GM13977 (cell line): ENCODE measurements at places on chromosomes 6 and 20.

DNA sequence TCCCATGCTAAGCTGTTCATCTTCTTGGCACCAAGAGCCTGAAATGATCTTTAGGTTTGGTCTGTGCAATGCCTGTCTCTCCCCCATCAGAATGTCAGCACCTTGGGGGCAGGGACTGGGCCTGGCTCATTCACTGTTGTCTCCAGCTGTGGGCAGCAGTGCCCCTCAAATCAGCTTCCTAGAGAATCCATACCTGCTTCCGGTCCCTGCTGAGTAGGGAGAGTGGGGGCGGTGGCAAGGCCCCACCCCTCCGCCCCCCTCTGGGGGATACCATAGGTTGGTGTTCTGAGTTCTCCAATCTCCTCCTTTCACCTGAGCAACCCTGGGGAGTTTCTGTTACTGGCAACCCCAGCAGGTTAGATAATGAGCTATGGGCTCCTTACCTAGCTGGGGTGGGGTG lies 19.2 kb upstream of the SPDEF start:
- DNase-seq, result no peak

GRCh38 chr20:53074811-53075314 lies 102.7 kb downstream of the TSHZ2 start:
- DNase-seq, result no peak

DNA sequence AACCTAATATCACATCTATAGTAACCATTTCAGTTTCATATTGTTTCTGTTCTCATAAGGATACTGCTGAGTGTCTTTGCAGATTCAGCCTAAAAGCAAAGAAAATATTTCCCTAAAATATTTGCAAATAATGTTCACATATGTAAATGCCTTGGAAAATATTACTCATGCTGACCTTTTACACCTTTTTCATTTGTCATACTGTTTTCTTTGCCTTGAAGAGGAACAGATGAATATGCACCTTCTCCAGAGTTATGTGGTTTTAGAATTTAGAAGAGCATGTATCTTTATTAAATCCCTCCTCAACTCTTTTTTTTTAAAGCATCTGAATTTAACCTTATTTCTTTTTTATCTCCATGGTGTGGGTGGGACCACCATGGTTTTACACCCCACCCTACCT lies 32.5 kb downstream of the NDUFAF5 start:
- no peak for DNase-seq

DNA sequence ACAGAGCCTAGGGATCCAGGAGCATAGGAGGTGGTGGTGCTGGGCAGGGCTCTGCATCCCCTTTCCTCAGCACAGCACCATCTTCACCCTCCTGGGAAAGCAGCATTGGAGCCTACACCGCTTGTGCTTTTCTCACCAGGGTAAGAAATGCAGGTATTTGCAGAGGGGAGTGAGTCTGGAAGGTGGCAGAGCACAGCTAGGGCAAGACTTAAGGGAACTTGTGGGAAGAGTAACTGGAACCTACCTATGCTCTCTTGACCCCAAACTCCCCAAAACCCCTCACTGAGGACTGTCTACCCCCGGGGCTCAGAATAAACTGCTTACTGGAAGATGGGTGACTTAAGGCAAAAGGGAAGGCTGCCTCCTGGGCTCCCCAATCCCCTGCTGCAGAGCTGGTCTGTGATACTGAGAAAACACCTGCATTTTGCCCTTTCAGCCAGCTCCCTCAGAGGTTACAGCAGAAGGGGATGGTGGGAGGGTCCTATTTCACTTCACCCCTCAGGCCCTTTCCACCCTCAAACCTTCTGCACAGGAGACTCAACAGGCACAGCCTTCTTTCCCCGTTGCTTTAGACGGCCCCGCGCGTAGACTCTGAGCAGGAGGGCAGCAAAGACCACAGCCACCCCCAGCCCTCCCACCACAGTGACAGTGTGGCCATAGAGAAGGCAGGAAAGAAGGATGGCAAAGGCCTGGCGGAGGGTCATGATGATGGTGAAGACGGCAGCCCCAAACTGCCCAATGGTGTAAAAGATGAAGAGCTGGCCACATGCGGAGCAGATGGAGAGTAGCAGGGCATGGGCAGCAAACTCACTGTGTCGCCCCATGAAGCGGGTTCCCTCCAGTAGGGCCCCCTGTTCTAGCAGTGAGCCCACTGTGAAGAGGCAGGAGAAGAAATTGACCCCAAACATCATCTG lies 2.9 kb downstream of the SLC35B2 start:
- DNase-seq, result no peak

GRCh38 chr20:62741701-62742491 lies 33.3 kb downstream of the NTSR1 start:
- no peak for DNase-seq

GRCh38 chr6:149840345-149841075 lies 23.6 kb downstream of the LRP11 start:
- peak; percentile 67 for DNase-seq
